ENCODE measurements at places on chromosomes 12 and 14. TPM values are rescaled to one million over a fixed set of nuclear protein-coding genes. Genes with fewer than 3 reads are reported as not detected.

DNA sequence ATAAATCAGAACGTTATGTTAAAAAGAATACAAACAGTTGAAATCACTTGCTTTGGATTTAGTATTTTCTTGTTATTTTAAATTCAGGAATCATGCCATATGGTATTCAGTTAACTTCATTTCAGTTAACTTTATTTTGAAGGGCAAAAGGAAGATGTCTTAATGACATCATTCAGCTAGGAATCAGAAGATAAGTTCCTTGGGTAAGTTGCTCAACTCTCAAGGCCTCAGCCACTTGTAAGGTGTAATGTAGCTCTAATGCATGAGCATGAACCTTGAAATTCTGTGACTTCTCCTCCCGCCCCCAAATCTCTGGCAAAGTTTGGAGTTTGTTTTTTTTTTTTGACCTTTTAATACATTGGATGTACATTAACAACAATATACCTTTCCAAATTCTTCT is 42.6 kb downstream of the FRS2 start:
- no peak overlapping the region for H3K27ac ChIP-seq
- no peak for DNase-seq
- peaks cover 58% of the 10 kb centered on the region for H3K4me1 ChIP-seq
- H3K27me3 ChIP-seq, result no peaks in the 10 kb centered on the region

DNA sequence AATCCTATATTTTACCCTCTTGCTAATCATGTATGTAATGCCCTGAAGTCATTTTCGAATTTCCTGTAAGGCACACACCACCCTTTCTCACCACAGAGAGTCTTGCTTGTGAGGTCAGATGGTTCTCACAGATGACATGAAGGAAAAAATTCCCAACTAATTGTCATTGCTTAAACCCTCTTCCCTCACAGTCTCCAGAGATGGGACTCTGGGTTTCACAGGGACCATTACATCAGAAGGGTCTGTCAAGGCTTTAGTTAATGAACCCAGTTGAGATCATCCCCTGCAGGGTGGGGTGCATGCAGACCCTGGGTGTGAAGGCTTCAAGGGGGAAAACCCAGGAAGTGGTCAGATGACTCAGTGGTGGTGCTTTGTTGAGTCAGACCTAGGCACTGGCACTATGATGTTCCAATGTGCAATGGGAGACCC is 229.6 kb downstream of the BCAT1 start:
- DNase-seq, result no peak
- H3K36me3 ChIP-seq, result peaks cover 2% of the 10 kb centered on the region
- H3K27ac ChIP-seq, result no peak overlapping the region
- H3K27me3 ChIP-seq, result no peaks in the 10 kb centered on the region

DNA sequence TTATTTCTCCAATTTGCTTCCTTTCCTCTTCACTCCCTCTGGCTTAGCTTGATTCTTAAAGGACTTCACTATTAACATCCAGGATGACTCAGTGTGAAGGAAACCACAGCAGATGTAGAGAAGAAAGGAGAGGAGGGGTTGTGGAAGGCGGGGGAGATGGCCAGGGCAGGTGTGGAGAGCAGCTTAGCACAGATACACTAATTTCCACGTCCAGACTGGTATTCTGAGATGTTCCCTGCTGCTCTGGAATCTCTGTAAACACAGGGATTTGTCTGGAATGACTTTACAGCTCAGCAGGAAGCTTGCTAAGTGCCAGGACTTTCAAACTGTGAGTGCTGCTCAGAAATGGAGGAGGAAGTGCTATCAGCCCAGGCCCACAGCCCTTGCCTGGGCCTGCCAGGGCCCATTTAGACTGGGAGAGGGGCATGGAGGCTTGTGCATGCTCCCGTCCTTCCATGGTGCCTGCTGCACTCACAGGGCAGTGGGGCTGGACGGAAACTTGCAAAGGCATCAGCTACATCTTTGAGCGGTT is 202.5 kb upstream of the DDHD1 start:
- no peak overlapping the region for H3K4me3 ChIP-seq
- H3K4me1 ChIP-seq, result peaks cover 21% of the 10 kb centered on the region
- DNase-seq, result no peak
- H3K27ac ChIP-seq, result peak overlapping the region; percentile 1
- H3K36me3 ChIP-seq, result no peaks in the 10 kb centered on the region

PPFIA2 gene
- total RNA-seq, result 1.1 TPM

TBX3 gene
- 425 TPM for total RNA-seq

GRCh38 chr12:77372494-77372893 is 307.1 kb upstream of the E2F7 start:
- no peak for DNase-seq
- H3K4me3 ChIP-seq, result no peak overlapping the region
- no peaks in the 10 kb centered on the region for H3K36me3 ChIP-seq
- no peaks in the 10 kb centered on the region for H3K4me1 ChIP-seq

DNA sequence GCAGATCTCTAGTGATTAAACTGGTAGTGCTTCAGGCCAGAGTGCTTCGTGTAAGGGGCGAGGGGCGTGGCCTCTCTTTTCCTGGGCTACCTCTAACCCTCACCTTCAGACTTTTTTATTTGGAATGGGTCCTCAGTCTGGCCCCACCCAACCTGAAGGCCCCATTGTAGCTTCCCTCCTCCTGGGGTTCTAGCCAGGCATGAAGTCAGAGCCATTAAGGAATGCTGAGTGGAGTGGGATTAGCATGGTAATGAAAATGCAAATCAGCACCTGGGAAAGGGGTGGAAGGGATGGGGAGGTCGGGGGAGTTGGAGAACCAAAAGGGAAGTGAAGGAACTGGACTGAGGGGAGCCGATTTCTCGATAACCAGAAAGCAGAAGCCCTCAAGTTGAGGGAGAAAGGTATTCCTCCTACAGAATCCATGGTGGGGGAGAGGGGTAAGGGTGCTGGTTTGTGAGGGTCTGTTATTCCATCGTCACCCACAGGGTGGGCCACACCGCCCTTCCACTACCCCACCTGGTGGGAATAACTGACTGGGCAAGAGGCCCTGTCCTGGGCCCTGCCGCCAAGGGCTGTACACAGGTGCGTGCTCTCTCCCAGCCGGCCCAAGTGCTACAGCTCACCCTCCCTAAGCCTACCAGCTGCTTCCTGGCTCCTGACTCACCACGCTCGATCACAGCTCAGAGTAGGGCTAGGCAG is 14.1 kb downstream of the ZFHX2 start:
- DNase-seq, result no peak
- H3K36me3 ChIP-seq, result peaks cover 2% of the 10 kb centered on the region
- no peaks in the 10 kb centered on the region for H3K27me3 ChIP-seq
- H3K4me1 ChIP-seq, result peaks cover 24% of the 10 kb centered on the region

GRCh38 chr14:42173206-42173605 is 566.5 kb downstream of the LRFN5 start:
- H3K27ac ChIP-seq, result no peak overlapping the region
- H3K27me3 ChIP-seq, result no peaks in the 10 kb centered on the region
- peaks cover 6% of the 10 kb centered on the region for H3K36me3 ChIP-seq
- no peak for DNase-seq
- no peak overlapping the region for H3K4me3 ChIP-seq

DNA sequence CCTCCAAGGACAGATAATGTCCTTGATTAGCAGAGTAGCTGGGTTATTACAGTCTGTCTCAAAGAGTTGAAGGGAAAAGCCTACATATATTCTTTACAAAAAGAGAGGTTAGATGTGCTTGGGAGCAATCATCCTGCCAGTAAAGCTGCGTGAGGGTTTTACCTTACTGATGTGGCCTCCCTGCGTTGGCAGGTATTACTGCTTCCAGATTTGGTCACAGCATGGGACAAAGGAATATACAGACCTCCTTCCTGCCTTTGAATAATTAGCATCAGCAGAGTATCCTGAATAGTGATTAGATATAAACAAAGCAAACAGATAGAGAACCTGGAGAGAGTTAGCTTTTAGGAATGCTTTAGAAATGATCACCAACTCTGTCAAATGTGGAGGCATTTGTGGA is 69.6 kb downstream of the TMTC2 start:
- H3K36me3 ChIP-seq, result no peaks in the 10 kb centered on the region
- no peaks in the 10 kb centered on the region for H3K27me3 ChIP-seq
- H3K27ac ChIP-seq, result no peak overlapping the region
- DNase-seq, result no peak
- H3K4me3 ChIP-seq, result no peak overlapping the region

DNA sequence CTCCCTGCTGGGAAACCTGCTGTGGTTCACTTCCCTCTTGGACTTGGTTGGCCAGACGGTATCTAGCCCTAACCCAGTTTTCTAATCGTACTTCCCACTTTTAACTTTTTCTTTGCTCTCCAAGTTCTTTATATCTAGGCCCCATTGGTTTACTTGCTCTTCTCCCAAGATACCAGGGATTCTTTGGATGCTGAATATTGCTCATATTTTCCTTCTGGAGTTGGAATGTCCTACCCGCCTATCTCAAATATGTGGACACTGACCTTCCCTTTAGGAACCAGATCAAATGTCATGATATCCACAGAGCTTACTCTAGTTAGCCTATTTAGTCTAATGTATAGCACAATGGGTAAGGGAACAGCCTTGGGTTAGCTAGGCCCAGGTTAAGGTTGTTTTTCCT is 228.6 kb downstream of the DACT1 start:
- no peak overlapping the region for H3K4me3 ChIP-seq
- no peaks in the 10 kb centered on the region for H3K36me3 ChIP-seq
- H3K27ac ChIP-seq, result peak overlapping the region; percentile 52
- DNase-seq, result no peak
- H3K4me1 ChIP-seq, result peaks cover 46% of the 10 kb centered on the region

- H3K4me3 ChIP-seq, result no peak overlapping the region
- H3K27me3 ChIP-seq, result peaks cover 9% of the 10 kb centered on the region
- H3K36me3 ChIP-seq, result no peaks in the 10 kb centered on the region
- no peak overlapping the region for H3K27ac ChIP-seq
- no peak for DNase-seq
These were observed 145.3 kb upstream of the GRIN2B start for GRCh38 chr12:14126692-14127091.

DNA sequence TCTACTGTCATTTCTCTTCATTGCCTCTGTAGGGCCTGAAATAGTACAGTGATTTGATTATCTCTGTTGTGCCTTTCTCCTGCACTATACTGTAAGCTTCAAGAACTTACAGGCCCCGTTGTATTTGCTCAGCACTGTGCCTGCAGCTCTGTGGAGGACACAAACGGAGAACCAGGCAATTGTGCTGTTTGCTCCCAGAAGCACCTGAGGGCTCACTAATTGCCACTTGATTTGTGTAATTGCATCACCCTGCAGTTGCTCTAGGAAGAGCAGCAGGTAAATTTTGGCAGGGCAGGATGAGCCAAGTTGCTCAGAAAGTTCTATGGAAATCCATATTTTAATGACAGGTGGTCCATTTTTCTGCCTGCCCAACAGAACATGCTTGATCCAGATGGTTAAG is 11.6 kb upstream of the KRT82 start:
- H3K27ac ChIP-seq, result no peak overlapping the region
- H3K4me1 ChIP-seq, result peaks cover 7% of the 10 kb centered on the region
- H3K27me3 ChIP-seq, result peaks cover 10% of the 10 kb centered on the region
- H3K36me3 ChIP-seq, result no peaks in the 10 kb centered on the region
- no peak overlapping the region for H3K4me3 ChIP-seq

GRCh38 chr14:70448633-70449340 is 3.2 kb upstream of the ADAM21 start:
- DNase-seq, result no peak
- no peak overlapping the region for H3K27ac ChIP-seq
- no peaks in the 10 kb centered on the region for H3K4me1 ChIP-seq
- no peaks in the 10 kb centered on the region for H3K27me3 ChIP-seq
- H3K36me3 ChIP-seq, result peaks cover 4% of the 10 kb centered on the region

DNA sequence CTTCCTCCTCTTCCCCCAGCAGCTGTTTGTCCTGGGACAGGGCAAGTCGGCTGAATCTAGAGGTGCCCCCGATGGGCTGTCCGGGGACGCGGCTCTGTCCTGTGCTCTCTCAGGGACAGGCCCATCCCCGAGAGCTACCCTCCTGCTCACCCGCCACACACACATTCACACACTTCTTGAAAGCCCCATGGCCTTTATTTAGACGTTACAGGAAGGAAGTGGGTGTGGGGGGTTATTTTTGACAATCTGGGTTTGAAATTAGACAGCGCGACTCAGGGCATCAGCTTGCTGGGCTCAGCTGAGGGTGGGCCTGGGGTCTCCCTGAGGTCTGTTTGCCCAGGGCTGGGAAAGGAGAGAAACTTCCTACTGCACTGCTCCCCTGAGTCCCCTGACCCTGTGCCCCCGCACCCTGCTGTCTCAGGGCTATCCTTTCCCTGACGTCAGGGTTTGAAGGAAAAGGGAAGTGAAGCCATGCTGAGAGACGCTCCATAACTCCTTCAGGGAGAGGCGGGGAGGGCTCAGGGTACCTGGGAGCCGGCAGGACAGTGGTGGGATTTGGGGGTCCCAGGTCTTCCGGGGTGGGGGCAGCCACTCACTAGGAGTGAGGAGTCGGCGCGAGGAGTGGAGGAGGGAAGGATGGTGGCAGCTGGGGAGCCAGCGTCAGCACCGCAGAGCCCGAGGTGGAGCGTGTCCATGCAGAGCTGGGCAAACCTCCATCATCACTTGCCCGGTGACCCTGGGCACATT is 8.1 kb downstream of the PTPN6 start:
- H3K27me3 ChIP-seq, result no peaks in the 10 kb centered on the region
- peaks cover 20% of the 10 kb centered on the region for H3K4me1 ChIP-seq
- H3K27ac ChIP-seq, result no peak overlapping the region
- H3K4me3 ChIP-seq, result no peak overlapping the region
- no peak for DNase-seq

SMIM41 gene
- not detected for total RNA-seq

Data from mesothelial cell of epicardium (in vitro differentiated cells).